ENCODE measurements at places on chromosomes 7 and 10. TPM values are rescaled to one million over a fixed set of nuclear protein-coding genes. Genes with fewer than 3 reads are reported as not detected.

SNCG gene
- total RNA-seq = 3.0 TPM

GRCh38 chr7:24698531-24699266 lies 58.6 kb downstream of the GSDME start:
- no peak for DNase-seq

RABGEF1 gene
- 28.3 TPM for total RNA-seq

DNA sequence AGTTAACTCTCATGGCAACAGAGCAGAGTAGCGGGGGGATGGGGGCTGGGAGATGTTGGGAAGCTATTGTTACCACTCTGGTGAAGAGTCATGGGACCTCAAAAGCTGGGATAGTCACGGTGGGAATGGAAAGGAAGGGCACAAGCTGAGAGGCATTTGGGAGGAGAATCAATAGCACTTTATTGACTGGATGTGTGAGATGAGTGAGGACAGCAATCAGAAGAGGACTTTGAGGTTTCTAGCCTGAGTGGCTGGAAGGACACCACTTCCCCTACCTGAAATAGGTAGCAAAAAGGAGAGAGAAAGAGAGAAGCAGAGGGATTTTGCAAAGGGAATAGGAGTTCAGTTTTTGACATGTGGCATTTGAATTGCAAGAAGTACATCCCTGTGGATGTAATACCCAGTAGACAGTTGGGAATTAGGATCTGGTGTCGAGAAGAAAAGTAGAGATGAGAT lies 27.2 kb downstream of the SCD start:
- DNase-seq = no peak

- no peak for DNase-seq
Measured at GRCh38 chr7:141439776-141440175, 111.4 kb upstream of the AGK start.

GRCh38 chr10:60144099-60144498 lies 237.7 kb upstream of the CCDC6 start:
- DNase-seq = no peak

GRCh38 chr10:20634839-20635238 lies 262.3 kb downstream of the NEBL start:
- DNase-seq = no peak

PRSS37 gene
- not detected for total RNA-seq

DNA sequence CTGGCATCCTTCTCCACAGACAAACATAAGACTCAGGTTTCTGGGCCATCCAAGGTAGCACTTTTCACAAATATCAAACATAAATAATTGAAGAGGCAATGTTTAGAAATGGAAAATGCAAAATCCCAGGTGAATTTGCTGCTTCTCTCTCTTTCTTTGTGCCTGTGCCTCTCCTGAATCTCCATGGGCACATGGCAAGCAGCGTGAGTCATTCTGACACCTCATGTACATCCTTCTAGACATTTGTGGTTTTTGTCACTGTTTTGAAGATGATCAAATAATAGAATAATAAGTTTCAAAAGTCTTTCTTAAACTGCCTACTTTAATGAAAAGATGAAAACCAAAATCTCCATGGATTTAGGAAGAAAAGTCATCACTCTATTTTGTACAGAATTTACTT lies 60.3 kb upstream of the RAB11FIP2 start:
- DNase-seq = no peak

- DNase-seq = no peak
Measured at GRCh38 chr7:19853261-19853832, 79.9 kb upstream of the TMEM196 start.

GRCh38 chr10:94131885-94132284 lies 138.2 kb downstream of the PLCE1 start:
- DNase-seq = no peak

- no peak for DNase-seq
Measured at GRCh38 chr7:99665312-99666012, 14.3 kb downstream of the CYP3A5 start.

- DNase-seq = no peak
Measured at GRCh38 chr7:39908141-39908540, 41.9 kb upstream of the CDK13 start.

CLDN3 gene
- 94.2 TPM for total RNA-seq

DNA sequence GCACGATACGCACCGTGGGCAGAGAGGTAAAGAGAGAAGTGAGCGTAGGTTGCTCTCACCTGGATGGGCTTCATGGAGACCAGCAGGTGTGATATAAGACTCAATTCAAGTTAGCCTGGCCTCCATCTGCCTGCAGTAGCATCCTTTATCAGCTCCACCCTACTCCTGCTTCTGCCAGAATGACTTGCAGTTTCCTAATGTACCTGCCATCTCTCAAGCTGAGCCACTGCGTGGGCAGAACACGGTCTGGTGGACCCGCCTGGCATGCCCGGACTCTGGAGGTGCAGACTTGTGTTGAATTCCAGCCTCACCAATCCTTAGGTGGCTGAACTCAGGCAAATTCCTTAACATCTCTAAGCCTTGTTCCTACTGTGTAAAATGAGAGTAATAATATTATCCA lies 64.3 kb downstream of the STEAP1B start:
- DNase-seq = no peak
